ENCODE measurements at places on chromosomes 1 and 21.

GRCh38 chr1:156860628-156861423 lies at the start of gene NTRK1:
Gene NTRK1 (plus strand): TSS chr1:156860865. CDS start chr1:156860935, 70 bp downstream.
- peak within 1 kb of the TSS; percentile 68 for H3K4me3 ChIP-seq
- DNase-seq: peak; percentile 61
- H3K27ac ChIP-seq: no peak within 1 kb of the TSS
- no peaks in the 10 kb centered on the region for H3K36me3 ChIP-seq
- H3K27me3 ChIP-seq: peaks cover 18% of the 10 kb centered on the region

- H3K4me3 ChIP-seq: no peak overlapping the region
- H3K27me3 ChIP-seq: no peaks in the 10 kb centered on the region
- no peak overlapping the region for H3K27ac ChIP-seq
- H3K4me1 ChIP-seq: peaks cover 36% of the 10 kb centered on the region
These were observed 48.1 kb downstream of the PHC2 start for GRCh38 chr1:33382661-33383415.

- no peak for DNase-seq
- 0 out of 2 replicates have a peak, but pooled peaks cover 8% of the 10 kb centered on the region for H3K36me3 ChIP-seq
- H3K4me3 ChIP-seq: no peak overlapping the region
- H3K27me3 ChIP-seq: no peaks in the 10 kb centered on the region
These were observed 134.5 kb downstream of the PTPN14 start for GRCh38 chr1:214416858-214417257.

DNA sequence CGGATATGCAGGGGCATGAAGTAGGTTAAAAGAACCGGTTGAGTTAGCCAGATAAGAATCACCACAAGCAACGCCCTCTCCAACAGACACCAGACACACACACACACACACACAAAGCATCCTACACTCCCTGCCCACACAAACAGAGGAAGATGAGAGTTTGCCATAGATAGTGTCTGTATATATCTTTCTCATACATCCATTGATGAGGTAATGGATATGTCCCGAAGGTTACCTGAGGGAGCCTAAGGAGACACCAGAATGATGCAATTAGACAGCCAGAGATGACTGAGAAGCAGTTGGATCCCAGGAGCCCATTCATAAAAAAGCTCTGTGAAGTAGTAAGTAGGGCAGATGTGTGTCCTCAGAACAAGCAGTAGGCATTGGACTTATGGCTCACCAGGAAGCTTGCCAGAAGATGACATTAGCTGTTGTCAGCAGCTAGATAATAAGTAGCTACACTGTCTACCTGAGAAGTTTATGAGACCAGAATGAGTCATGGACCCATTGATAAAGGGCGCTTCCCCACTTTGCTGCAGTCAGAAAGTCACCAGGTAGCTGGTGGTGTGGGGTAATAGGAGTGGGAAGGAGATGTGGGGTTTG lies 247.0 kb downstream of the KCNT2 start:
- H3K36me3 ChIP-seq: no peaks in the 10 kb centered on the region
- no peaks in the 10 kb centered on the region for H3K27me3 ChIP-seq
- H3K27ac ChIP-seq: no peak overlapping the region
- H3K4me3 ChIP-seq: no peak overlapping the region
- peak; percentile 56 for DNase-seq

DNA sequence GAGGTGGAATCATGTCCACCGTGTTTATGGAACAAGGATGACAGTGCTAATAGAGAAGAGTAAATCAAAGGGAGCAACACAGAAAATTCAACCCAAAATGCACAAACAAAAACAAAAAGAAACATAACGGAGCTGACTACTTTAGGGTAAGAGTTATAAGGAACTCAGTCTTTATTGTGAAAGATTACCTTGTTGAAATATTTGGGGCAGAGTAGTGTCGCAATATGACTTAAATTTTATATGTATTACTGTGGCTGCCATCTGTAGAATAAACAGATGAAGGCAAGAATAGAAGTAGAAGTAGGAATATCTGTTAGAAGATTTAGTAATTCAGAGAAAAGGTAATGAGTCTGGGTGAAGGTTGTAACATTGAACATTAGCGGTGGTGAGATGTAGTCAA lies 913.9 kb downstream of the BRINP3 start:
- no peak for DNase-seq
- H3K36me3 ChIP-seq: no peaks in the 10 kb centered on the region
- H3K4me3 ChIP-seq: no peak overlapping the region
- H3K27me3 ChIP-seq: no peaks in the 10 kb centered on the region
- H3K4me1 ChIP-seq: no peaks in the 10 kb centered on the region

DNA sequence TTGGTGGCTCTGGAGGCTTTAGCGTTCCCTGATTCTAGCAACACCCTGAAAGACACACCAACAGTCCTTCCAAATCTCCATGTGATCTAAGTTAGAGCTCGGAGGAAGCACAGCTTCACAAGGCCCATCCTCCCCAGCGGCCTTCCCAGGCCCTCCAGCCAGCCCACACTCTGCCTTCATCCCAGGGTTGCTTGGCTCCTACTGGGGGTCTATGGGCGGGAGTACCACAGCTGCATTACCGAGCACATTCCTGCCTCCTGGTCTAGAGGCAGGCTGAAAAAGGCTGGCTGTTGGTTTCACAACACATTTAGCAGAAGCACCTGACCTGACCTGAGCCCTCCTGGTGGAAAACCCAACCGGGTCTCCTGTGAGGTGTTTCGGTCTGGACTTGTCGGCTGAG lies 54.7 kb upstream of the TRIM67 start:
- DNase-seq: no peak
- H3K36me3 ChIP-seq: no peaks in the 10 kb centered on the region
- H3K4me1 ChIP-seq: no peaks in the 10 kb centered on the region

- H3K27me3 ChIP-seq: no peaks in the 10 kb centered on the region
- H3K36me3 ChIP-seq: no peaks in the 10 kb centered on the region
- H3K4me1 ChIP-seq: peaks cover 7% of the 10 kb centered on the region
- H3K4me3 ChIP-seq: peak overlapping the region; percentile 90
- DNase-seq: peak; percentile 92
These were observed 67.3 kb upstream of the AKT3 start for GRCh38 chr1:243917177-243917862.

DNA sequence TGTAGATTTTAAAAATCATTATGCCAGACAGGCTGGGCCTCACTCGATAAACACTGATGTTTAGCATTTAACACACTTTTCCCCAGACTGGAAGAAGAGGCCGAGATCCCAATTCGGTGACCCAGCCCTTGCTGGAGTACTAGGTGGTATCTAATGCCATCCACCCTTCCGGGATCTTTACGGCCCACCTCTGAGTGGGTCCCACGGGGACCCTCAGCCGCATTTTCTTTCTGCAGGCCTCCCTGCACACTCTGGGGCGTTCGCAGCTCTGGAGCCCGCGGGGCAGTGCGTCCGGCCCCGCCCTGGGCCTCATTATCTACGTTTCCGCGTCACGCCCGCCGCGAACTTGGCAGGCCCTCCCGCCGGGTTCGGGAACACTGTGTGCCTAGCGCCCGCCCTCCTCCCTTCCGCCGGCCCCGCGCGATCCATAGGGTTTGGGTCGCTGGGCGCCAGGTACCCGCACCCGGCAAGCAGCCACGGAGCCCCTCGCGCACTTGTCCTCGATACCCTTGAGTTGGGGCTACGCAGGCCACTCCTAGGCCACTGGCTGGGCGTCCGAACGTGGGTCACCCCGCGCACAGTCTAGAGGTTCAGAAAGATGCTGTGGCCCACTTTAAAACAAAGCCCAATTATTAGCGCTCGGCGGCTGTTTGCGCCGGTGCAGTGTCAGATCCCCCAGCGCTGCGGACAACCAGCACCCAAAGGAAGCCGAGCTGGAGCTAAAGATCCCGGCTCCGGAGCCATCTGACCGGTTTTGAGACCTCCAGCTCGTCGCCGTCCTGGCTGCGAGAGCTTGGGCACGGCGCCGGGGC lies 950 bp upstream of the EVA1C start:
- no peaks in the 10 kb centered on the region for H3K36me3 ChIP-seq
- no peaks in the 10 kb centered on the region for H3K4me1 ChIP-seq
- DNase-seq: peak; percentile 87
- H3K27ac ChIP-seq: peak overlapping the region; percentile 15
- no peaks in the 10 kb centered on the region for H3K27me3 ChIP-seq
- peak overlapping the region; percentile 79 for H3K4me3 ChIP-seq

GRCh38 chr1:6435547-6435946 lies 11.0 kb downstream of the ESPN start:
- H3K36me3 ChIP-seq: no peaks in the 10 kb centered on the region
- H3K4me3 ChIP-seq: no peak overlapping the region
- no peaks in the 10 kb centered on the region for H3K4me1 ChIP-seq
- H3K27ac ChIP-seq: no peak overlapping the region
- no peak for DNase-seq

DNA sequence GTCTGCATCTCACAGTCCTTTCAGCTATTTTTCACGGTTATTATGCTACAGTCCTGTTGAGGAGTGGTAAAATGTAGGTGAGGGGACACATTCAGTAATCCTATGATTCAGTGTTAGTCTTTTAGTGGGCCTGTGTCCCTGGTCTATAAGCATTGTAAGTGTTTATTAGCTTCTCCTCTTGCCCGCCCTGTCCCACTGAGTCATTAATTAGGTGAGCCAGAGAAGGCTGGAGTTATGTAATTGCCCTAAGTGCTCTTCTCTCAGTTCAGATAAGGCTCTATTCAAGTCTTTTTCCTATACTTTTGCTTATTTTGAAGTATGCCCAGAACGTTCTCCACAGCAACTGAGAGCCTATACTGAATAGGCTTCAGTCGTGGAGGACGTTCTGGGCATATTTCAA lies 76.3 kb upstream of the ZRANB2 start:
- no peaks in the 10 kb centered on the region for H3K36me3 ChIP-seq
- H3K27me3 ChIP-seq: no peaks in the 10 kb centered on the region
- no peak overlapping the region for H3K4me3 ChIP-seq
- peak; percentile 4 for DNase-seq
- H3K4me1 ChIP-seq: no peaks in the 10 kb centered on the region

GRCh38 chr1:53412285-53413174 lies 46.7 kb upstream of the DMRTB1 start:
- peaks cover 17% of the 10 kb centered on the region for H3K27me3 ChIP-seq
- no peaks in the 10 kb centered on the region for H3K36me3 ChIP-seq
- H3K4me1 ChIP-seq: peaks cover 36% of the 10 kb centered on the region
- DNase-seq: no peak

GRCh38 chr1:226530591-226530990 lies 18.0 kb upstream of the STUM start:
- no peaks in the 10 kb centered on the region for H3K27me3 ChIP-seq
- DNase-seq: no peak
- H3K36me3 ChIP-seq: no peaks in the 10 kb centered on the region
- no peaks in the 10 kb centered on the region for H3K4me1 ChIP-seq
- H3K4me3 ChIP-seq: no peak overlapping the region
